SK-N-SH (cell line): ENCODE measurements at places on chromosomes 2 and 18. TPM values are rescaled to one million over a fixed set of nuclear protein-coding genes. Genes with fewer than 3 reads are reported as not detected.

GRCh38 chr2:99386011-99386410 lies 48.8 kb downstream of the EIF5B start:
- DNase-seq, result no peak

GRCh38 chr2:146506851-146507250 lies 1338.0 kb upstream of the ACVR2A start:
- no peak for DNase-seq

DNA sequence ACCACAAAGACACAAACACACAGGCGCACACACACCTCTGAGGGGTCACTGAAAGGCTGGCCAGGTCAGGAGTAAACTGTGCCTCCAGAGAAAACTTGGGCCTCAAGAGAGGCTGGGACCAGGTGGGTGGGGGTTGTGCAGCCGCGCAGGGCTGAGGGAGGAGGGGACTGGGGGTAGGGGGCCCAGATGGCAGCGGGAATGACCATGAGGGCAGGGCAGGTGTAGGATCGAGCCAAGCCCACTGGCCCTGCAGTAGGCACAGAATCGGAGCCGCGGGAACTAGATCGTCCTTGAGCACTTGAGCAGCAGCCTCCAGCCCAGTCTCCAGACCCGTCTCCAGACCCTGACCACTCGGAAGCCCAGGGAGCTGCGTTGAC lies 36.8 kb downstream of the ANKMY1 start:
- DNase-seq, result no peak

DNA sequence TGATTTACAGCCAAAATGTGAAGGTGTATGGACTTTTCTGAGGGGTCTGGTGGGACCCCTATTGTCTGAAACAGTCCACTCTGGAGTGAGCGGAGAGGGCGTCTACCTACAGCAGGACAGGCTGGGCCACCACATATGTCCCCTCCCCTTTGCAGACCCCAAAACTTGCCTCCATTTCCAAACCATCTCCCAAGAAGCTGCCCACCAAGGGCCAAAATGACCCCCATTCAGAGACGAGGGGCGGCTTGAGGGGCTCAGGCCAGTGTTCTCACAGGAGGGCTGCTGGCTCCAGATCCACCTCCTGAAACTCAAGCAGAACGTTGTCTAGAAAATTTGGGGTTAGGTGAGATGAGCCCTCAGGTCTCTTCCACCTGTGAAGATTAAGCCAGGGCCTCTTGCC lies 161.1 kb upstream of the SALL3 start:
- no peak for DNase-seq

- no peak for DNase-seq
Observed at GRCh38 chr18:71116535-71116934, 827.7 kb downstream of the SOCS6 start.

DNA sequence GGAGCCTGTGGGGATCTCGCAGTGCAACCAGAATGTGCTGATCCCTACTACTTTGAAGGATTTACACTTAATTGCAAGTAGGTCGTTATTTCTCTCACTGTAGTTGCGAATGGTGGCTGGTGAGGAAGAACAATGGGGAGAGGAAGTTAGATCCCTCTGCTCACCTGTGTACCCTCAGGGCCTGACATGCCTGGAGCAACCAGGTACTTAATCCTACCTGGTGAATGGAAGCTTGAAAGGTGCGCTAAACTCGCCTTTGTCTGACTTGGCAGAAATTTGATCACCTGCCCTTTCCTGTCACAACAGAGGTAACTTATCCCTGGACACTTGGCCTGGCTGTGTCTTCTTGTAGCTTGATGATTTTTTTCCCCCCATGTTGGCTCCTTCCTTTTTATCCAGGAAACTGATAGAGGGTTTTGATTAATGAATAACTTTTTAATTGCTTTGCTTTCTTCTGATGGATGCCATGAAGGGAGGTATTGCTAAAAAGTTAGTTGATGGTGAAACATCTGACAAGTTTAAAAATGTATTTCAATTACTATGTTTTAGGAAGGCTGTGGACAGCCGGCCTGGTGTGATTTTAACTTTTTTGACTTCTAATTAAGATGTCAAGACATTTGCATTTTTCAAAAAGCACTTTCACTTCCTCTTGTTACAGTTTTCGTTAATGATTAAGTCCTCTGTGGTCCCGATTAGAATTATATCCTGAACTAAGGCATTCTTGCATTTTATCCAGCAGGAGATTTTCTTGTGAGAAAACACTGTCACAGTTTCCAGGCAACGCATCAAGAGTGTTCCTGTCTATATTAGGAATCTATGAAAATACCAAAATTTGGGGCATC lies 9.2 kb downstream of the SGPP2 start:
- no peak for DNase-seq

DNA sequence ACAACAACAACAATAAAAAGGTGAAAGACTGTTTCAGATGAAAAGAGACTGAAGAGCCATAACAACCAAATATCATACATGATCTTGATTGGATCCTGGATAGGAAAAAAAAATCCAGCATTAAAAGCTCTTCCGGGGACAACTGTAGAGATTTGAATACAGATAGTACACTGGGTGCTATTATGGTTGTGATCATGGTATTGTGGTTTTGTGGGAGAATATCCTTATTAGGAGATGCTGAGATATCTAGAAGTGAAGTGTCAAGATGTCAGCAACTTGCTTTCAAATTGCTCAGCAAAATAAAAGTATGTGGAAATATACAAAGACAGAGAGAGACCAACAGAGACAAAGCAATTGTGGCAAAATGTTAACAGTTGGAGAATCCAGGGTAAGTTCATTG lies 15.5 kb upstream of the SPATA3 start:
- no peak for DNase-seq

DNA sequence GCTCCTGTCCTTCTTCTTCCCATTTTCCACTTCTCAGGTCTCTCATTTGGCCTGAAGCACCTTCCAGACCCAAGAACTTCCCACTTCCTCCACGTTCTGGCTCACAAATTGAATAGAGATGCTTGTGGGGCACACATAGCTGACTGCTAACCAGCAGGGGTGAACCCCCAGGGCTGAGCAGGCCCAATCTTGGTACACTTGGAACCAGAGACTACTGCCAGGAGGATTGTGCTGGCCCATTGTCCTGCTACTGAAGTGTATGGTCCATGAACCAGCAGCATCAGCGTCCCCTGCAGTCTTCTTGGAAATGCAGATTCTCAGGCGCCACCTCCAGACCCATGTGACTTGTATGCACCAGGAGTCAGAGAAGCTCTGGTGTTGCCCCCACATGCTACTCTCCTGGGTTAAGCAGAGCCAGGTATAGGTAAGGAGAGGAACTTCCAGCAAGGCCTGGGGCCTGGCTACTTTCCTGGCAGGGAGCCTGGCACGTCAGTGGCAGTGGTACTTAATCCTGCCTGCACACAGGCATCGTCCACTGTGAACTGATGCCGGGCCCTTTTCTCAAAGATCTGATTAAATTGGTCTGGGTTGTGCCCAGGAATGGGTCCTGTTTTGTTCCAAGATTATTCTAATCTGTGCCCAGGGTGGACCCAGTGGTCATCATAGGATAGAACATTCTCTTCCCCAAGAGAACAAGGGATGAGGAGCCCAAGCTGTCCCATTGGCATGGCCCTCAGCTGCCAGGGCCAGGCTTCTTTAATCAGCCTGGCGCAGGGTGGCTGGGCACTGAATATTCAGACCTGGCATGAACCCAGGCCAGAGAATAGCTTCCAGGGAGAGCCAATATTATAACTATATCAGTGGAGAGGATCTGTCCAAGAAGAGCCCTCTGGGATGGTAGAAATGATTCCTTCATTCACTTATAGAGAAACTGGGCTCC lies 248.7 kb downstream of the SOX11 start:
- peak; percentile 41 for DNase-seq

- peak; percentile 89 for DNase-seq
Observed at GRCh38 chr18:34224423-34225217, at the start of gene NOL4. Gene NOL4, minus strand, starts transcription at chr18:34224913. Its CDS starts 1,660 bp downstream, at chr18:34223253.

GRCh38 chr2:26324903-26325302 lies 21.0 kb upstream of the SELENOI start:
- no peak for DNase-seq

DNA sequence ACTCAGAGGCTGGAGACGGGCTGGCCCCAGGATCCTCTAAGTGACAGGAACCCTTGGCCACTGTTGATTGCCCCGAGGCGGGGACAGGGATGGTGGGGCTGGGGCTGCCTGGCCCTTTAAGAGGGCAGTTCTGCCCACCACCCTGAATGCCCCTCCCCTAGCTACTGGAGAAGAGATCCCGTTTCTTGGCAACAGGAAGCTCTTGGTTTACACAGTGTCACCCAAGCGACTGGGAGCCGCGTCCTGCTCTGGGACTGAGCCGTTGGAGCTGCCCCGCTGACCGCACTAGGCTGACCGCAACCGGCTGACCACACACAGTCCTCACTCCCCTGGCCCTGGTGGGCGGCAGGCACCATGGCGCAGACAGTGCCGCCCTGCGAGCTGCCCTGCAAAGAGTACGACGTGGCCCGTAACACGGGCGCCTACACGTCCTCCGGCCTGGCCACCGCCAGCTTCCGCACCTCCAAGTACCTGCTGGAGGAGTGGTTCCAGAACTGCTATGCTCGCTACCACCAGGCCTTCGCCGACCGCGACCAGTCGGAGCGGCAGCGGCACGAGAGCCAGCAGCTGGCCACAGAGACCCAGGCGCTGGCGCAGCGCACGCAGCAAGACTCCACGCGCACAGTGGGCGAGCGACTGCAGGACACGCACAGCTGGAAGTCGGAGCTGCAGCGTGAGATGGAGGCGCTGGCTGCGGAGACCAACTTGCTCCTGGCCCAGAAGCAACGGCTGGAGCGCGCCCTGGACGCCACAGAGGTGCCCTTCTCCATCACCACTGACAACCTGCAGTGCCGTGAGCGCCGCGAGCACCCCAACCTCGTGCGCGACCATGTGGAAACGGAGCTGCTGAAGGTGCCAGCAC lies at the start of gene TEKT4:
Gene TEKT4 (plus strand): TSS at position 205 of the 862 bp plus-strand sequence. CDS start 150 bp downstream, at position 355.
- peak; percentile 10 for DNase-seq

- no peak for DNase-seq
Observed at GRCh38 chr18:54020966-54021365, 203.5 kb downstream of the MBD2 start.

DNA sequence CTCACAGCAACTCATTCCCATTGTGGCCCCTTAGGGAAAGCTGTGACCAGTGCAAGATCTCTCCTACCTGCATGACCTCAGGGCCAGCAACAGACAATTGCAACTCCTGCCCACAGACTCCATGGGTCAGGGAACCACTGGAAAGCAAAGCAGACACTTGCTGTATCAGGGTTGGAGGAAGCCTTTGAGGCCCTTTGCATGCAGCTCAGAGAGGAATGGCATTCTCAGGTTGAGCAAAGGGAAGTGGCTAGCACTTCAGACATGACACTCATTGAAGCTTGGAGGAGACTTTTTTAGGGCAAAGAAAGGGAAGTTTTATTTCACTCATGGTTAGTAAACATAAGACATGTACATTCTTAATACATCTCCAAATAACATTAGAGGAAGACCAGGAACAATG lies 22.1 kb downstream of the IL1F10 start:
- no peak for DNase-seq

DNA sequence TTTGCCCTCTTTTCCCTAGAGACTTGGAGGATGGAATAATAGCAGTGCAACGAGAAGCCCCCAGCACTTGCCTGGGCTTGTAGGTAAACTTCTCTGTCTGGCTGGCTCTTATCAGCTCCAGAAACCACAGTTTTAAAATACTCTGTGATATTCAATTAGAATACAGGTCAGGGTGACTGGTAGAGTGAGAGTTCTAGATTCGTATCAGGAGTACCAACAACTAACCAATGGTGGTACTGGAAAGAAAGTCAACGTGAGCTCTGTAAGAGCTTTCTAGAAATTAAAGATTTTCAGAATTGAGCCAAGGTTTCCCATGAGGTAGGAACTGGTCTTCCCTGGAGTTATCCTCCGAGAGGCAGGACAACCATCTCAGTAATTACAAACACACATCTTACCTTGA lies 216.9 kb downstream of the NYAP2 start:
- no peak for DNase-seq

GRCh38 chr18:12086249-12086648 lies 7.4 kb upstream of the ANKRD62 start:
- no peak for DNase-seq

- no peak for DNase-seq
Observed at GRCh38 chr2:143776526-143777297, 647.5 kb downstream of the ARHGAP15 start.

The MSTN gene
- polyA plus RNA-seq, result 0.05 and 0.13 TPM in 2 replicates

The UGT1A1 gene
- not detected in 2 replicates for polyA plus RNA-seq

The SLC9A4 gene
- 0.07 and 0.11 TPM in 2 replicates for polyA plus RNA-seq

The CNRIP1 gene
- 55.5 and 63.0 TPM in 2 replicates for polyA plus RNA-seq

The AP1S3 gene
- 4.8 and 6.1 TPM in 2 replicates for polyA plus RNA-seq
